ENCODE measurements at places on chromosomes 16 and 17.

DNA sequence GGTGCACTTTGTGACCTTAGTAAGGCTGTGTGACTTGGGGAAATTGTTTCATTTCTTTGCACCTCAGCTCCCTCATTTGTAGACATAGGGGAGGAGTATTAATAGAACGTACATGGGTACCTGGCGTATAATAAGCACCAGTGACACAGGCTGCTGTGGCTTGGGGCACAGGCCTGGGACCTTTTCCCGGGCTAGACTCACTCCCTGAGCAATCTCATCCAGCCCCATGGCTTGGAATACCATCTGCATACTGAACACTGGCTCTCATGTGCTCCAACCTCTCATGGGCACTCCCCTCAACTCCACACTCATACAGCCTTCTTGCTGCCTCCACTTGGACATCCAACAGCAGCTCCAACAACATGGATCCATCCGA is 41.0 kb upstream of the MRPS23 start:
- DNase-seq: no peak

DNA sequence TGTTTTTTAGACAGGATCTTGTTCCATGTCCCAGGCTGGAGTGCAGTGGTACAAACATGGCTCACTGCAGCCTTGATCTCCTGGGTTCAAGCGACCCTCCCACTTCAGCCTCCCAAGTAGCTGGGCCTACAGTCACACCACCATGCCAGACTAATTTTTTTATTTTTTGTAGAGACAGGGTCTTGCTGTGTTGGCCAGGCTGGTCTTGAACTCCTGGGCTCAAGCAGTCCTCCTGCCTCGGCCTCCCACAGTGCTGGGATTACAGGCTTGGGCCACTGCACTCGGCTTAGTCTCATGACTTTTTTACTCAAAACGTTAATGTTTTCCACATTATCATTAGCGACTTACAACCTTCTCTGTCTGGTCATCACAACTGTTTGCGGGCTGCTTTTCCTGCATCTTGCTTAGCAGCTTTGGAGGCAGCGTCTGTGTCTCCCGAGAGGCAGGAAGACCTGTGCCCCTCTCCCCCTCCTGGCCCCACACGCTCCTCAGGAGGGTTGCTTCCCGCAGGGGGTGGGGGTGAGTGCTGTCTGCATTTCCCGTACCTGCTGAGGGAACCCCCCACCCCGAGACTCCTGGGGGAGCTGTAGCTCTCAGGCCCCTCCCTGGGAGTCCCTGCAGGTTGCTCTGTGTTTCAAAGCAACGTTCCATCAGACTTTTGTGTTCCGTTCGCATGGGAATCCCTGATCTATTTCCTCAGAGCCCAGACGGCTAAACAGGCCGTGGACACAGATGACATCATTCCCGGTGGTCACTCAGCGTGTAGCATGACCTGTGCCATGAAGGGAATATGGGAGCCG is 52.6 kb downstream of the PGS1 start:
- peak; percentile 71 for DNase-seq

GRCh38 chr17:13346996-13347762 is 254.6 kb downstream of the HS3ST3A1 start:
- DNase-seq: peak; percentile 98

DNA sequence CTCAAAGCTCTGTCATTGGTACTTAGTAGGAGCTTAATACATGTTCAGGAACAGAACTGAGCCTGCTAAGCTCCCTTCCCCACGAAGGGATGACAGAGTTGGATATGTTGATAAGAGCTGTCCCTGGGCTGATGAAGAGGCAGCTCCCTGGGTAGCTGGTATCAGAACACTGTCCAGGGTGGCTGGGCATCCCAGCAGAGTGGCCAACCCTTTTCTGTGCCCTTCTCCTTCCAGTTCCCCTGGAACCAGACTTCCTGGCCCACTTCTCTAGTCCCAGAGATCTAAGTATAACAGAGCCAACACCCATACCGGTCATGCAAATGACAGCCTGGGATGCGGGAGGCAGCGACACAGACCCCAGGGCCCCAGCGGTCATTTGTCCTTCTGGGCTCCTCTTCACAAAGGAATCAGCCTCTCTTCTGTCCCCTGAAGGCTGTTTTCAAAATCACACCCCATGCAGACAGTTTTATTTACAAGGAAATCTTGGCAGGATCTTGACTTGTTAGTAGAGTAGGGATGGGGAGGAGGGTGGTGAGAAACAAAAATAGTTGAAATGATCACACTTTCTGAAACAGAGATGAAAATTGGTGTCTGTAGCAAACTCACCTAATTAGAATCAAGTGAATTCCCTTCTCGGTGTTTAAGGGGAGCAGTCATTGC is 1.4 kb upstream of the RHBDL3 start:
- DNase-seq: no peak

DNA sequence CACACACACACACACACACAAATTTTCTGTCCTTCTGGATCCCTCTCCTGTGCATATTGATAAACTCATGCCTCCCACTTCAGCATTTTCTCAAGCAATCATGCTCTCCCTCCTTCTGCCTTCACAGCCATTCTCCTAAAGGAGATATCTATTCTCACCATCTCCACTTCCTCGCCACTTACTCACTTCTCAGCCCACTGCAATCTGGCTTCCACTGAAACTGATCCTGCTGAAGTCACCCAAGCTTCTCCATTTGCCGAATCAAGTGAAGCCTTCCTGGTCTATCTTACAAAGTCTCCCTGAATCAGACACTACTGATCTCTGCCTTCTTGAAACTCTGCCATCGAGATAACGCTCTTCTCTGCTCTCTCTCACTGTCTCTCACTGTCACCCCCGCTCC is 54.0 kb upstream of the GNAO1 start:
- no peak for DNase-seq

DNA sequence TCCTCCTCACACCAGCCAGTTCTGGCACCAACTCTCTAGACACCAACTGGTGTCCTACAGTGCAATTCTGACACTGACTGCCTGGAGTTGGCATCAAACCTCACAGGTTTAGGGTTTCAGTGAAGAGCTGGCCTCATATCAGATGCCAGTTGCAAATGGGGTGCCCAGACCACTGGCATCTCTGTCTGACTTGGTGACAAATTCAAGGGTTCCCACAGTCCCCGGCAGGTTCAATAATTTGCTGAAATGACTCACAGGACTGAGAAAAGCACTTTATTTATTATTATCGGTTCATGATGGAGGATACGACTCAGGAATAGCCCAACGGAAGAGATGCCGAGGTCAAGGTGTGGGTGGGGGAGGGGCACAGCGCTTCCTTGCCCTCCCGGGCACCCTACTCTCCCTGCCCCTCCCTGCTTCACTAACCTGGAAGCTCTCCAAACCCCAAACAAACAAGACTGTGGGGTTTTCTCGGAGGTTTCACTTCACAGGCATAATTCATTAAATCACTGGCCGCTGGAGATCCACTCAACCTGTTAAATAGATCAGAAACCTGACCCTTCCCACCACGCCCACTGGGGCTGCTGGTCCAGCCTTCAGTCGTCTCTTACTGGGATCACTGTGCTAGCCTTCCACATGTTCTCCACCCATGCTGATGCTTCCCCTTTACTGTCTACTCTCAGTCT is 1.7 kb upstream of the NLRP1 start:
- DNase-seq: peak; percentile 24

DNA sequence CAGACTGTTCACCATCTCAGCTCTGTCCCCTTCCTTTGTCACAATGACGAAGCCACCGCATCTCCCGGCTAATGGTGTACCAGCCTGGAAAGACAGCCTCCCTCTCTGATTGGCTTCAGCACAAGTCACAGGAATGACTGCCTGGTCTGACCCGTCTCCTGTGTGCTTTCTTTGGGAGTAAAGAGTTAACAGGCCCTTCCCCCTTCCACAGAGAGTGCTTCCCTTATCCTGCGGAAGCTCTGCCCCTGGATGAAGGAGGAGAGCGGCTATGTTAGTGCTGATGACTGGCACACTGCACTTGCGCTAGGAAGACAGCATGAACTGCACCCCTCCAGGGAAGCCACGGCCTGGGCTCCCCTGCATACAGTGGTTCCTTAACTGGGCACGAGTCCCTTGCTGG is 11.3 kb downstream of the USB1 start:
- no peak for DNase-seq

DNA sequence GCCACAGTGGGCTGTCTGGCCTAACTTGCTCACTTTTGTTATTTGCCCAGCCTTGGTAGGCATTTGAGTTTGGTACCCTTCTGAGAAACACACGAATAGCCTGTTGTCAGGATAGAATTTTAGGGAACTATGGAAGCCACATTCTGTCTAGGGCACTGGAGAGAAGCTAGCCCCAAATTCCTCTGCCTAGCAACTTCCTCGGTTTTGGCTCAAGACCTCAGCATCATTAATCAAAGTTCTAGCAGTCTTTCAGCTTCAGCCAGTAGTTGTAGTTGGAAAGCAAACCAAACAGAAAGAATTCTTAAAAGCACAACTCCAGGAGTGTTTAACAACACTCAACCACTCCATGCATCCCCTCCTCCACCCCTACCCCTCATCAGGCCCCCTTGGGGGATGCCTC is 572.1 kb upstream of the PSMD7 start:
- no peak for DNase-seq

- DNase-seq: no peak
These were observed 187.9 kb downstream of the CNTNAP4 start for GRCh38 chr16:76464955-76465620.

- DNase-seq: no peak
These were observed 39.2 kb downstream of the ADCY7 start for GRCh38 chr16:50305441-50306061.

- no peak for DNase-seq
These were observed 638 bp upstream of the TMEM88 start for GRCh38 chr17:7854078-7854777.

DNA sequence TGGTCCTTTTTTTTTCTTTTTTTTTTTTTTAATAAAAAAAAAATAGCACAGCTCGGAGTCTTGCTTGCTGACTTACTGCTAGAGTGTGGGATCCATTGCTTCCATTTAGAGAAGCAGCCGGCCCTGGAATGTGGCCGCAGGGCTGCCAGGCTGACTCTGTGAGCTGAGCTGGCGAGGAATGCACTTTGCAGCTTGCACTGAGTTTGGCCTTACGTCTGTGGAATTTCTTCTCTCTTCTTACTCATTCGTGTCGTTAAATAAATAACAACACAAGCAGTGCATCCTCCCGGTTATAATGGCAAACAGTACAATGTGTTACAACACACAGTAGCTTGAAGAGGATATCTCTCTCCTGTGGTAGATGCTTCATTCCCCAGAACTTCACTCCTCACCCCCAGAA is 69.2 kb downstream of the PRKCB start:
- DNase-seq: peak; percentile 26

- no peak for DNase-seq
These were observed 5.7 kb downstream of the ENO3 start for GRCh38 chr17:4956493-4957061.

- peak; percentile 85 for DNase-seq
These were observed 2.7 kb downstream of the MPRIP start for GRCh38 chr17:17044846-17045561.

DNA sequence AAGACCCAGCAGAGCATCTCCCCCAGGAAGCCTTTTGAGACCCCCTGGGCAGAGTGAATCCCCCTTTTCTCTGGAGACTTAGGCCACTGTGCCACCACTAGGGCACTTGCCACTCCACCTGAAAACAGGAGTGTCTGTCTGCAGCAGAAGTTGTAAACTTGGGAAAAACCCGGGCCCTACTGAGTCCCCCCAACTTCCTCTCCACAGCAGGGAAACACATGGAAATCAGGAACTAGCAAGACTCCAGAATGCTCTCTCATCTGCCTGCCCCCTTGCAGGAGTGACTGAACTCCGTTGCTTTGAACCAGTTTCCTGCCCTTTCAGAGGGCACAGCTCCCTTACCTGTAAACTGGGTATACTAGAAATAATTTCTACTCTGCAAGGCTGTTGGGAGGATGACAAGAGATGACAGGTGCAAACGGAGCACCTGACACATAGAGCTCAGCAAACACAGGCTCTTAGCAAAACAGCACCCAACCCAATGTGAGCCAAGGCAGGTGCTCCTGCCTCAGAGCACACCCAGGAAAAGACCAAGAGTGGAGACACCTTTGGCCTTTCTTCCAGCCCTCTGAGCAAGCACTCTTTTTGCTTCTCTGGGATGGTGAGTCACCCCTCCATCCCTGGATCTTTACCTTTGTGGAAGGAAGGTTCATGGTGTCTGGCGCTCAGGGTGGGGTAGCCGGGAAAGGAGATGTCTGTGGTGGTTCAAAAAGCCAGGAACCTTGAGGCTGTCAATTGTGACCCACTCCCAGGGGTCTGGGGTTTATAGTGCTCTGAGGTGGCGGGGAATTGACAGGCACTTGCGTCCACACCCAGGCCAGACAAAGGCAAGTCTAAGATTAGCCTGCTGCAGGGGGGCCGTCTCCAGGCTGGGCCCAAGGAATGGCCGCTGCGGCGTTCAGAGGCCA is at the start of gene HCRT:
HCRT (minus strand) TSS at position 740 of the 908 bp plus-strand sequence; CDS start at position 653, 87 bp downstream.
- no peak for DNase-seq

DNA sequence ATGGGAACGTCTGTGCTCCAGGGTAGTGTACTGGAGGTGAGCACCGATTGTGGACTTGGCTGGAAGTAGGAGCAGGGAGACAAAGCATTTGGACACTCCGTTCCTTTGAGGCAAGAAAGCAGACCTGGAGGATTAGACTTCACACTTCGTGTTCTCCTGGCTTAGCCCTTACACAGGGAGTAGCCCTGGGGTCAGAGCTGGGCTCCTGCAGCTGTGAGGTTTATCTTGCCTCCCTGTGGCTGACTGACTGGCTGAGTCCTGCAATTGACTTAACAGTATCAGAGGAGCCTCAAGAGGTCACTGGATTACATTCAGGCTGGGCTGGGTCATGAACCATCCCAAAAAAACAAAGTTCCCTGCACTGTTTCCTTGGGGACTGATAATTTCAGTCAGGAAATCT is 37.1 kb downstream of the MPRIP start:
- no peak for DNase-seq

DNA sequence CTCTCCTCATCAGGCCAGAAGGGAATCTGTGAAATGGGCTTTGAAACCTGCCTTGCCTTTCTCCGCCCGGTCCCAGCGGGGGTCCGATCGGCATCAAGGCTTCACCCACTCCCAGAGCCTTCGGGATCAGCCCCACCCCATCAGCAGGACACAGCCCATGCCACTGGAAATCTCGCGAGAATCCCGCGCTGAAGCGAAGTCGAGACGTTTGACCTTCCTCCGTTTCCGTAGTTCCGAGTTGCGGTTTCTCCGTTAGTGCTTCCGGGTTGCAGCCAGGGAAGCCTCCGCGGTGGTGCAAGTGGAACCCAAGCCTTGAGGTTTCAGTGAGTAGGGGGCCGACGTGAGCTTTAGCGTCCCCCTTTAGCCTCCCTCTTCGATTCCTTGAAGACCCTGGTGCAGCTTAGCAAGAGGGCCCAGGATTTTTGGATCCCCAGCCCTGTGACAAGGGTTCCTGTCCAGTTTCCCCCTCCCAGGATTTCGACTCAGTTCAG is at the start of gene COASY:
COASY (plus strand) TSS at position 252 of the 491 bp plus-strand sequence. CDS start 475 bp downstream, outside the sequence.
- DNase-seq: peak; percentile 96

- DNase-seq: peak; percentile 44
These were observed 6.1 kb downstream of the SSTR5 start for GRCh38 chr16:1078579-1079021.

DNA sequence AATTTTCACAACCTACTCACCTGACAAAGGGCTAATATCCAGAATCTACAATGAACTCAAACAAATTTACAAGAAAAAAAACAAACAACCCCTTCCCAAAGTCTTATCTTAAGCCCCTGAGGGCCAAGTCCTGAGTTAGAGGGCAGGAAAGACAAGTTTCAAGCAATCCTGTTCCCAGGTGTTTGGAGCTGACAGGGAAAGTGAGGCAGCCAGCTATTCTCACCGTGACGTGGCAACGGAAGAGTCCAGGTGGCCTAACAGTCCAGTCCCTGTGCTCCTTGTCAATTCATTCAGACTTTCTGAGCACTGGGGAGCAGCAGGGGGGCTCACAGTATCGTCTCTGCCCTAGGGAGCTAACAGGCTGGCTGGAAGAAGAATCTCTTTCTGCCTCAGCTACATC is 89.7 kb upstream of the RCVRN start:
- DNase-seq: no peak

- no peak for DNase-seq
These were observed 26.8 kb upstream of the MTMR4 start for GRCh38 chr17:58541249-58541648.
